ENCODE measurements at places on chromosomes 4 and X.

- DNase-seq, result no peak
Measured at GRCh38 chr4:28310926-28311325, 1450.3 kb downstream of the STIM2 start.

DNA sequence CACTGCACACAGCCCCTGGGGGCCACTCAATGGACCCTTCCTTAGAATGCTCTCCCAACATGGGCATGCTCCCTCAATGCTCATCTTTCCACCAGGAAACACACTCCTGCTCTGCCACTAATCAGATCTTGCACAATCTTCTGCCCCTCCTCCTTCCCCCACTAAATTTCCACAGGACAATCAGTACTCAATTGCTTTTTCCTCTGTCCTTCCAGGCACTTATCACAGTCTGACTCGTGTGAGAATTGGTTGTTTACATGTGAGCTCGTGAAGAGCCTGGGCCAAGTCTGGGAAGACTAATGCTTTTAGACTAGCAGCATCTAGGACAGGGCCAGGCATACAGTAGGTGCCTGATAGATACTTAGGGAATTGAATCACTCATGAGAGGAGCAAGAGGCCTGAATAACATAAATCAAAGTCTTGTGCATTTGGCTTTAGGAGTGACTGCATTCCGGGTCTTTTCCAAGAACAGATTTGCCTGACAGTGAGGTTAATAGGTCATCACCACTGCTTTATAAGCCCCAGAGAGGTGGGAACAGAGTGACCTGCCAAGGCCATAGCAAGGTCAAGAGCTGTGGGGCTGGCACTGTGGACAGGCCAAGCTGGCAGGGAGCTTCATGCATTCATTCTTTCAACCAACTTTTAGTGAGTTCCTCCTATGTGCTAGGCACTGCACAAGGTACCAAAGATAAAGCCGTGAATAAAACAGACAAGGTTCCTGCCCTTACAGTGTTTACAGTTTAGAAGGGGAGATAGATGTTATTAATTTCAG, 55.0 kb downstream of the PRPS1 start:
- no peak for DNase-seq

DNA sequence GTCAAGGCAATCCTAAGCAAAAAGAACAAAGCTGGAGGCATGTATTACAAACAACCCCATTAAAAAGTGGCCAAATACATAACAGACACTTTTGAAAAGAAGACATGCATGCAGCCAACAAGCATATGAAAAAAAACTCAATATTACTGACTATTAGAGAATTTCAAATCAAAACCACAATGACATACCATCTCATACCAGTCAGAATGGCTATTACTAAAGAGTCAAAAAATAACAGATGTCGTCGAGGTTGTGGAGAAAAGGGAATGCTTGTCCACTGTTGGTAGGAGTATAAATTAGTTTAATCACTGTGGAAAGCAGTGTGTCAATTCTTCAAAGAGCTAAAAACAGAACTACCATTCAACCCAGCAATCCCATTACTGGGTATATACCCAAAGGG, 604.6 kb upstream of the GRIA3 start:
- no peak for DNase-seq

GRCh38 chrX:9611436-9612145, 146.7 kb downstream of the TBL1X start:
- DNase-seq, result no peak

- no peak for DNase-seq
Measured at GRCh38 chr4:41157009-41157408, 57.3 kb downstream of the APBB2 start.

DNA sequence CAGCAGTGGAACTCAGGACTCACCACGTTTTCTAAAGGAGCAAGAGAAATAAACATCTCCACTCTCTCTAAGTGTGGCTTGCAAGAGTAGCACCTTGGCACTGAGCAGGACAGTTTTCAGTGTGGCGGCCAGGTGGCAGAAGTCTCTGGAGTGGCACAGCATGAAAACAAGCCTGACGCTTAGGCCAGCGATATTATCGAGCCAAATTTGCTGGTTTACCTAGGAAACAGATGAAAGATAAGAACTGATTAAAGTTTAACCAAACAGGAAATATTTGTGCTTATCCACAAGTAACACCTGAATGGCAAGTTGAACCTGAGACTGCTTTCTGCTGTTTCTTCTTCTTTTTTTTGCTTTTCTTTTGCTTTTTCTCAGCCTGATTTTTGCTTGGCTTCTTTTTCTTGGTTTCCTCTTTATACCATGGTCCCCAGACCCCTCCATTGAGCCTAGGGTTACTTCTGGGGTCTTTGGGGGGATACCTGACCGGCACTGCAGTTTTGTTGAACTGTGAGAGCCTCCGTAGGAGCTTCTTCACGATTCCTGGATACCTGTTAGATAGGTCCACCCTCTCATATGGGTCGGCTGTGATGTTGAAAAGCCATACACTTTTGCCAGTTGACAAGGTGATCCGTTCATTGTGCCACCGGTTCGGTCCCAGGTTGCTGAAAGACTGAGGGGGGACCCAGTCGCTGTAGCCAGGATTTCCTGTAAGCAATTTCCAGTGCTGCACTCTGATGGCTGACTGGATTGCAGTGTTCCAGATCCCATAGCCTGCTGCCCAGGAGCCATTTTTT, 77.3 kb downstream of the ARSJ start:
- DNase-seq, result peak; percentile 18

- peak; percentile 18 for DNase-seq
Measured at GRCh38 chrX:154732421-154733065, 18.3 kb downstream of the GAB3 start.

- DNase-seq, result peak; percentile 57
Measured at GRCh38 chrX:1673337-1673736, 58.5 kb downstream of the ASMT start.

- no peak for DNase-seq
Measured at GRCh38 chr4:39375478-39375877, 9.3 kb upstream of the RFC1 start.

GRCh38 chr4:182384631-182385091, 141.5 kb downstream of the TENM3 start:
- peak; percentile 15 for DNase-seq

GRCh38 chrX:150202641-150203247, 160.4 kb upstream of the MAMLD1 start:
- no peak for DNase-seq

- DNase-seq, result peak; percentile 98
Measured at GRCh38 chr4:143335979-143336780, 496 bp upstream of the GAB1 start.

DNA sequence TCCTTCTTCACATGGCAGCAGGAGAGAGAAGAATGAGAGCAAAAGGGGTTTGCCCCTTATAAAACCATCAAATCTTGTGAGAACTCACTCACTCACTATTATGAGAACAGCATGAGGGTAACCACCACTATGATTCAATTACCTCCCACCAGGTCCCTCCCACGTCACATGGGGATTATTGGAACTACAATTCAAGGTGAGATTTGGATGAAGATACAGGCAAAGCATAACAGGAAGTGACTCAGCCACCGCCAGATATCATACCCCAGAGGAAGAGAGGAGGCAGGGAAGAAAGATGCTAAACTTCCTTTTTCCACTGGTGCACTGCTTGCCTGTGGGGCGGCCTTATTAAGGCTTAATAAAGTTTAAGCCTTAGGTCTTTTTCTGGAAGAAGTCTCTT, 766.1 kb downstream of the KCTD8 start:
- DNase-seq, result peak; percentile 27

- peak; percentile 95 for DNase-seq
Measured at GRCh38 chrX:108439426-108439942, at the start of gene COL4A5. TSS of gene COL4A5 (plus strand) at chrX:108439838. CDS start at chrX:108440126, 288 bp downstream.

DNA sequence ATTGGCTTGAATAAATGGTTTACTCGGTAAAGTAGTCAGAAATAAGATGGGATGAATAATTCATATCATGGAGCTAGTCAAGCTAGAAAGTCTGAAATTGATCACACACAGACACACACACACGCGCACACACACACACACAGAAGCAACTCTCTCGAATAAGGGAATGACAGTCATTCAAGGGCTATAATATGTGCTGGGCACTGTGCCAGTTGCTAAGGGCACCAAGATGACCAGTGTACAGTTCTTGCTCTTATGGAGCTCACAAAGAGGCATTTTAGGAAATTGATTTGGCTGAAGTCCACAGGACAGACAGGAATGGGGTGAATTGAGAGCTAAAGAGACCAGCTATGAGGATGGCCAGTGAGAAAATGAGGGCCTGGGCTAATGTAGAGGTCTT, 34.2 kb upstream of the SH3D19 start:
- DNase-seq, result no peak

DNA sequence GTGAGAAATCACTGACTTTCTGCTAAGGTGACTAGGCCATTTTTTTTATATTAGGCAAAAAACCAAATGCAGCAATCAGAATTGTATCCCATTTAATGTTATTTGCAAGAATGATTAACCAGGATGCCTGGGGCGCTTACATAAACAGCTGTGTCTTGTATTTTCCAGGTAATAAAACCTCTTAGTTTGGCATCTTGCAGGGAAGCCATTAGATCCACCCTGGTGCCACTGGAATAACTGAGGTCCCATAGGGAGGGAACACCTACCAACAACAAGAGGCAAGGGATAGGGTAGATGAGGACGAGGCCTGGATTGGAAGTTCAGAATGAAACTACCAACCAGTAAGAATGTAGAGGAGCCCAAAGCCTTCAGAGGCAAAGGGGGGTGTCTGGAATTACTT, 288.3 kb downstream of the ARHGAP24 start:
- no peak for DNase-seq

DNA sequence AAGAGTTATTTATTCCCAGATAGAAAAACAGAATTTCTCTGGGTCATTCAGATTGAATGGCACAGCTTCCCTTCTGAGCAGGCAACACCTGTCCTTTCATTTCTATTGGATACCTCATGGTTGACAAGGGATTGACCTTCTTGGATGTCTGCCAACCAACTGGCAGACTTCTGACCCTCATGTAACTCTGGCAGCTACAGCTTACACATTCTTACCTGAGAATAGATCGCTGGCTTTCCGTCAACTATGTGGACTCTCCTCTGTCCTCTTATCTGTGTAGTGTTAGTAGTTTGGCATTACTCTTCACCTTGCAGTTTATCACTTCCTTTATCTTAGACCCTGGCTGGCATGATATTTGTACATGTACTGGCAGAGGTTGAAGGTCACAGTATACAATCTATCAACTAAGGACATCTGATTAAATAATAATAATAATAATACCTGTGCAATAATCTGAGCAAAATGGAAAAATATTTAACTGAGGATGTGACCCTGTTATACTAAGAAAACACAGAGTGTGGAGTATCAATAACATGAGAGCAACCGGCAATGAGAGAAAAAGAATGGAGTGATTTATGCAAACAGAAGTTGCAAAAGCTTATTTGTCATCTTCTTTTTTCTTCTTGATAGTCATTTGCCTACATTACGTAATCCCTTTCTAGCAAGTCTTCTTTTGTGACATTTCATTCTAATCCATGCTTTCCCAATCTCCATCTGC, 1118.2 kb downstream of the ARAP2 start:
- DNase-seq, result no peak

GRCh38 chrX:2566055-2566454, 65.3 kb upstream of the DHRSX start:
- peak; percentile 45 for DNase-seq

GRCh38 chr4:4637710-4638109, 95.9 kb upstream of the STX18 start:
- no peak for DNase-seq

- DNase-seq, result no peak
Measured at GRCh38 chrX:115639334-115639880, 78.4 kb downstream of the PLS3 start.

- DNase-seq, result no peak
Measured at GRCh38 chrX:120768681-120769080, 107.0 kb downstream of the CT47B1 start.

- no peak for DNase-seq
Measured at GRCh38 chrX:150730719-150731118, 37.5 kb downstream of the MTMR1 start.

DNA sequence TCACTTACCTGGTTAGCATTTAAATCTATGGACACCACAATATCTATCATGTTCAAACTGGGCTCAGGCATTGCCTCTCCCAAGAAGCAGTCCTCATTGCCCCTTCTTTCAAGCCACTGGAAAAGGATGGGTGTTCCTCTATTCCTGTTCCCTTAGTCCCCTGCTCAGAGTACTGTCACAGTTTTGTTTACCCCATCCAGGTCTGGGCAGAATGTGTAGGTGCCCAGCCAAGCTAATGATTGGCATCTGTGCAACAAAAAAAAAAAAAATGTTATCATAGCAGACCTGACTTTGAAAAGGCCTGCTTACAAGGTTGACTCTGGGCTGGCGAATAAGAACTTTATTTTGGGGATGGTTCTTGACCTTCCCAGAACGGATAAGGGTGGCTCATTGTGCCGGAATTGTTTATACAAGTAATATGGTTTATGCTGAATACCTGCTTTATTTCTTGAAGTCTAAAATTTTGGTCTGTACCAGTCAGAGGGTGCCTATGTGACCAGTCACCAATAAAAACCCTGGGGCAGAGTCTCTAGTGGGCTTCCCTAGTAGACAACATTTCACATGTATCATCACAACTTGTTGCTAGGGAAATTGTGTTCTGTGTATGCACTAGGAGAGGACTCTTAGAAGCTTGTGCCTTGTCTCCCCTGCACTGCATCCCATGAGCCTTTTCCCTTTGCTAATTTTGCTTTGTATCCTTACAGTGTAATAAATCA, 47.9 kb downstream of the JADE3 start:
- no peak for DNase-seq

DNA sequence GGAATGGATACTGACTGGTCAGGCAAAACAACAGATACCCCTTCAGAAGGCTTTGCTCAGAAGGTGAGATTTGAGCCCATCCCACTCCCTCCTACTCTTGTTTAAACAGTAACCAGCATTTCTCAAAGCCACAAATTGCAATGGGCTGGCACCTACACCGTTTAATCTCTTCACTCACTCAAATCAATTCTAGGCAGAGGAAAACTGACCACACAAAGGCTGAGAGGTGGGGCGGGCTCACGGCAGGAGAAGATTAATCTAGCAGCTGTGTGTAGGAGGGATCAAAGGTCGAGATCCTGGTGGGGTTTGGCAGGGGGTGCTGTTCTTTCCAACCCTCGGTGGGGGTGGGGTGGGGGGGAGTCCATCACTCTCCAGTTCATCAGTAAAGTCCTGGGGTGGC, 622.4 kb downstream of the BCOR start:
- peak; percentile 76 for DNase-seq

DNA sequence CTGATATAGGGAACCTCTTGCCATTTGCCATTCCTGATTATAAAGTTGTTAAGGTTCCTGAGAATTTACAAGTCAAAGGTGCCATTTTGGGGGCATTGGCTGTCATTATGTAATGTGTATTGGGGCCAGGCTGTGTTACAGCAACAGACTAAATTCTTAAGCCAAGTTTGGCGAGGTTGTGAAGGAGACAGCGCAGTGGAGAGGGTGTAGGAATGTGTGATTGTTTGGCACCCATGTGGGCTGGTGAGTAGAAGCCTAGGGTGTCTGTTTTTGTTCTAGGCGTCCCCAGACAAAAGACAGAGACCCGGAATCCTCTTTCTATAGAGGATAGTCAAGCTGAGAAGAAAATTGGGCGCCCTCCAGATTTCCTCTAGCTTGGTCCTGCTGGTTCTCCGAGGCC, 2535.3 kb downstream of the PCDH7 start:
- DNase-seq, result peak; percentile 33

- DNase-seq, result no peak
Measured at GRCh38 chr4:35734381-35735098, 509.8 kb downstream of the ARAP2 start.
